C1 segment of cervical spinal cord (tissue), 14 donors: ENCODE measurements at places on chromosomes 6 and 20.

DNA sequence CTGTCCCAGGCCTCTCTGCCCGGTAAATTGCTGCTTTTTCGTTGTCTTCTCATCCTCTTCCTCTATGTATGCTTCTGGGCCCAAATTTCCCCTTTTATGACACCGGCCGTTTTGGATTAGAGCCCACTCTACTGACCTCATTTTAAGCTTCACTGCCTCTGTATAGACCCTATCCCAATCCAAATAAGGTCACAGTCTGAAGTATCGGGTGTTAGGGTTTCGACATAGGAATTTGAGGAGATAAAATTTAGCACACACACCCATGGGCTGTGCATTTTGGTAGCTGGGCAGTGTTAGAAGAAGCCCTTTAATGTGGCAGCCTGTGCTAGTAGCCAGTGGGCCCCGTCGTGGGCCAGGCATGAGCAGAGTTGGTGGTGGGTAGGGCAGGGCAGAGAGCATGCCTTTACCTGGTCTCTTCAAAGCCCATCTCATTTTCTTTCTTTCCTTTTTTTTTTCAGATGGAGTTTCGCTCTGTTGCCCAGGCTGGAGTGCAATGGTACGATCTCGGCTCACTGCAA is 27.9 kb upstream of the EZR start:
- DNase-seq: no peak

DNA sequence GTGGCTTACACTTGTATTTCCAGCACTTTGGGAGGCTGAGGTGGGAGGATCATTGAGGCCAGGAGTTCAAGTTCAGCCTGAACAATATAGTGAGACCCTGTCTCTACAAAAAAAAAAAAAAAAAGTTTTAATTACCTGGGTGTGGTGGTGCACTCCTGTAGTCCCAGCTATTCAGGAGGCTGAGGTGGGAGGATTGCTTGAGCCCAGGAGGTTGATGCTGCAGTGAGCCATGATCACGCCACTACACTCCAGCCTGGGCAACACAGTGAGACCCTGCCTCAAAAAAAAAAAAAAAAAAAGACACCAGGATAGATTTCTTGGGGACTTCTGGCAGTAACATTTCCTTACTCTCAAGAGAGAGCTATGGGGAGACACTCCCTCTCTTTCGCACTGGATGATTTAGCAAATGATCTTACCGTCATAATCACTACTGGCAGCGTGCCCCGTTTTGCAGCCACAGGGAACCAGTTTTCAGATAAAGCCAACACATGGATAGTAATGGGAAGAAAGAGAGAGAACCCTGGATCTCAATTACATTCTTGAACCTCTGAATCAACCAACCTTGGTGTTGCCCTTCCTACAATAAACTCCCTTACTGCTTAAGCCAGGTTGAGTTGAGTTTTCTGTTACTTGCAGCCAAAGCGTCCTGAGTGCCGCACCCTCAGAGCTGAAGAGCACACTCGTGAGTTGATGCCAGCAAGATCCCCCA is 18.1 kb upstream of the PTPN1 start:
- DNase-seq: no peak

DNA sequence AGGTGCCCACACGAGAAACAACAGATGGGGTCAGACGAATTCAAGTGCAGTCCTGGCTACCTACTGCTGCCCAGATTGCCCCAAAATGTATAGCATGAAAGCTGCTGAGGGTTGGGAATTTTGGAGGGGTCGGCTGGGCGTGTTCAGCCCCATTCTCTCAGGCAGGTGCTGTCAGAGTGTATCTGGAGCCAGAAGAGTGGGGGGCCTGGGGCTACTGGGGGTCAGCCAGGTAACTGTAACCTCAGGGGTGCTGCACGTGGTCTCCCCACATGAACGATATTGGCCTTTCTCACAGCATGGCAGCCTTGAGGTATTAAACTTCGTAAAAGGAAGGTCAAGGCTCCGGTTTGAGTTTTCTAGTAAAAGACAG is 14.6 kb downstream of the SYNDIG1 start:
- no peak for DNase-seq

GRCh38 chr6:121522265-121522664 is 86.8 kb downstream of the GJA1 start:
- no peak for DNase-seq

GRCh38 chr6:139920027-139920775 is 545.8 kb upstream of the CITED2 start:
- no peak for DNase-seq

- DNase-seq: no peak
Measured at GRCh38 chr6:103183831-103184411, 1675.8 kb downstream of the HACE1 start.

- no peak for DNase-seq
Measured at GRCh38 chr6:81700414-81700813, 52.1 kb downstream of the TENT5A start.
